ENCODE measurements at places on chromosomes 3 and 15. TPM values are rescaled to one million over a fixed set of nuclear protein-coding genes. Genes with fewer than 3 reads are reported as not detected.

Gene SAMMSON
- total RNA-seq: not detected

Gene TM4SF18
- 0.46 TPM for total RNA-seq

Gene HES1
- total RNA-seq: 3.7 TPM

Gene GCSAM
- total RNA-seq: not detected

Gene SCG3
- total RNA-seq: not detected

Gene HYKK
- total RNA-seq: 4.2 TPM

Gene EPB42
- total RNA-seq: not detected

Gene SLC49A4
- 22.6 TPM for total RNA-seq

Gene PLSCR2
- not detected for total RNA-seq

Gene TP63
- not detected for total RNA-seq

Gene KIF9
- 1.2 TPM for total RNA-seq

Gene ATP13A4
- 0.89 TPM for total RNA-seq

Gene AADAC
- 0.09 TPM for total RNA-seq

Gene TRH
- total RNA-seq: not detected

Gene CHRNB4
- not detected for total RNA-seq

Gene SRGAP3
- 1.5 TPM for total RNA-seq

Gene XIRP1
- 0.05 TPM for total RNA-seq

Gene CNTN4
- total RNA-seq: not detected

Gene DPPA2
- total RNA-seq: not detected

Gene ROBO1
- 111 TPM for total RNA-seq

Gene SPESP1
- total RNA-seq: 6.0 TPM

Gene REC114
- not detected for total RNA-seq

Gene SLC6A20
- total RNA-seq: not detected

Gene CP
- not detected for total RNA-seq

Gene ATP13A5
- total RNA-seq: not detected

Gene PLOD2
- total RNA-seq: 1,580 TPM

Gene EIF4E3
- total RNA-seq: 1.2 TPM

Gene PCYT1A
- total RNA-seq: 98.9 TPM

Gene PRR20G
- not detected for total RNA-seq

Gene IMPDH2
- total RNA-seq: 181 TPM

Gene SOX14
- not detected for total RNA-seq

Gene PRRT3
- total RNA-seq: 2.4 TPM

Gene P2RY13
- total RNA-seq: not detected

Gene FAM43A
- total RNA-seq: 47.0 TPM

Gene FAM107A
- not detected for total RNA-seq

Gene RLBP1
- total RNA-seq: not detected

Gene PLA2G4E
- total RNA-seq: not detected

Gene ACAN
- under 0.01 TPM for total RNA-seq

Measured in smooth muscle cell of the umbilical artery (primary cell).